ENCODE measurements at places on chromosomes 7 and 10.

DNA sequence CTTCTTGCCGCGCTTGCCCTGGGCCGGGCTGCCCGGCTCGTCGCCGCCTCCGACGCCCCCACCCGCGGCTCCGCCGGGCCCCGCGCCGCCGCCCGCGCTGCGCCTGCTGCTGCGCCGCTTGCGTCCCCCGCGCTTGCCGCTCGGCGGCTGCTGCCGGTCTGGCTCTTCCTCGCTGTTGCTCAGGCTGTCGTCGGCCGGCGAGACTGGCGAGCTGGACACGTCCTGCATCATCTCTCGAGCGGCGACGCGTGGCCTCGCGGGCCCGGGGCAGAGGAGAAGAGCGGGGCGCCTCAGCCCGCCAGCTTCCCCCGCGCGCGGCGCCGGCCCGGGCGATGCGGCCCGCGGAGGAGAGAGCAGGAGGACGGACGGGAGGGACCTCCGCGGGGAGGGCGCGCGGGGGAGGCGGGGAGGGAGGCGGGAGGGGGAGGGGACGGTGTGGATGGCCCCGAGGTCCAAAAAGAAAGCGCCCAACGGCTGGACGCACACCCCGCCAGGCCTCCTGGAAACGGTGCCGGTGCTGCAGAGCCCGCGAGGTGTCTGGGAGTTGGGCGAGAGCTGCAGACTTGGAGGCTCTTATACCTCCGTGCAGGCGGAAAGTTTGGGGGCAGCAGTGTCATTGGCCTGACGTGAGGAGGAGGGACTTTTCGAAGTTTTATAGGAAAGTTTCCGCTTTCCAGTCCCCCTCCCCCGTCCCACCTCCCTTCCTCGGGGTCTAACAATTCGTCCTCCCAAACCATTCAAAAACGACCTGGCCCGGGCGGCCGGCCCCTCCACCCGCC lies at the start of gene TWIST1:
Gene TWIST1 (minus strand): TSS at position 546 of the 779 bp plus-strand sequence. CDS start 315 bp downstream, at position 231.
- no peak for DNase-seq

DNA sequence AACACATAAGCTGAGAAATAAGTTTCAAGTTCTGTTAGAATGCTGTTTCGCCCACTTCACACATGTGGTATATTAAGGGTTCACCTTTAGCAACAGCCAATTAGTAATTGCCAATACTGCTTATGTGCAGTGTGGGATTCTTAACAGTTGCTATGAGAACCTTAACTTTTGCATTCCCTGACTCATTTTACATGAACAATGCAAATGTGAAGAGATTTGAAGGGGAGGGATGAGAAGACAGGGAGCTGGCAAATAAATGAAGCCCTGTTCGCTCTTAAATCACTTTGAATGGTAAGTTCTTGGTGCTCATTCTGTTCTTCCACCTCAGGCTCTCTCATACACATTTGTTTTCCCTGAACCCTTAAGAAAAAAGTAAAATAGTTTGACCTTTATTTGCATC lies 82.3 kb downstream of the LRRC4 start:
- no peak for DNase-seq

- DNase-seq: no peak
These were observed 55.7 kb upstream of the HABP2 start for GRCh38 chr10:113497198-113497597.

- DNase-seq: peak; percentile 34
These were observed 285.2 kb downstream of the DNAJB6 start for GRCh38 chr7:157622000-157622399.

- DNase-seq: no peak
These were observed 9.1 kb downstream of the TMEM270 start for GRCh38 chr7:73870041-73870492.

GRCh38 chr10:1153251-1153763 lies 97.1 kb downstream of the WDR37 start:
- DNase-seq: no peak

DNA sequence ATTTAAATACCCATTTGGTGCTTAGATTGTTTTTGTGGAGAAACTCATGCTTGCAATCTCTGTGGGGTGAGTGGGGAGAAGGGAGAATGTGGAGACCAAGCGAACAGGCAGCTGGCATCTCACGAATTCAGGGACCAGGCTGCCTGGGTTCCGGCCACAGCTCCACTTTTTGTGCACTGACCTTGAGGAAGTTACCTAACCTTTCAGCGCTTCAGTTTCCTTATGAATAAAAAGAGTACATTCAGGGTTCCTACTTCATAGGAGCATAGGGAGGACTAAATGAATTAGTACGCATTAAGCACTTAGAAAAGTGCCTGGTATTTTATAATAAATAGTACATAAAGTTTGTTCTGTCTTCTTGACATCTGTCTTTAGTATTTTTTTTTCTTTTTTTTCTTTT lies 72.5 kb downstream of the PRTFDC1 start:
- no peak for DNase-seq

GRCh38 chr10:131437556-131438475 lies 126.3 kb upstream of the TCERG1L start:
- no peak for DNase-seq

GRCh38 chr10:36126076-36126475 lies 484.0 kb upstream of the FZD8 start:
- no peak for DNase-seq

GRCh38 chr10:23291551-23292334 lies 52.9 kb downstream of the C10orf67 start:
- DNase-seq: no peak

GRCh38 chr7:3082831-3083230 lies 39.2 kb upstream of the CARD11 start:
- DNase-seq: no peak

DNA sequence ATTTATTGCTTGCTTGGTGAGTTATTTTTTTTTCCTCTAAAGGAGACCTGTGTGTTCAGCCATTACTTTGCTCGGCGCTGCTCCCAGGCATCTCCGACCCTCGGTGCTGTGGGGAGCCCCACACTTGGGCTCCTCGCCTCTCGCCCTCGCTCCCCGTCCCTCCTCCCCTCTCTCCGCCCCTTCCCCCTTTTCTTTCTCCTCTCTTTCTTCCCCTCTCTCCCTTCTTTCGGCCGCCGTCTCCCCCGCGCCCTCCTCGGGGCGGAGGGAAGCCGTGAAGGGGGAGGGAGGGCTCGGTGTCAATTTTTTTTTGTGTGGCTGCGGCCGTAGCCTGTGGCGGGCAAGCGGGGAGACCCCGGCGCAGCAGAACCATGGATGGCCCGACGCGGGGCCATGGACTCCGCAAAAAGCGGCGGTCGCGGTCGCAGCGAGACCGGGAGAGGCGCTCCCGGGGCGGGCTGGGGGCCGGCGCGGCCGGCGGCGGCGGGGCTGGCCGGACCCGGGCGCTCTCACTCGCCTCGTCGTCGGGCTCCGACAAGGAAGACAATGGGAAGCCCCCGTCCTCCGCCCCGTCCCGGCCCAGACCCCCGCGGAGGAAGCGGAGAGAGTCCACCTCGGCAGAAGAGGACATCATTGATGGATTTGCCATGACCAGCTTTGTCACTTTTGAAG lies 1.1 kb downstream of the AUTS2 start:
- no peak for DNase-seq

- no peak for DNase-seq
These were observed 26.9 kb upstream of the LAMB4 start for GRCh38 chr7:108156897-108157605.

DNA sequence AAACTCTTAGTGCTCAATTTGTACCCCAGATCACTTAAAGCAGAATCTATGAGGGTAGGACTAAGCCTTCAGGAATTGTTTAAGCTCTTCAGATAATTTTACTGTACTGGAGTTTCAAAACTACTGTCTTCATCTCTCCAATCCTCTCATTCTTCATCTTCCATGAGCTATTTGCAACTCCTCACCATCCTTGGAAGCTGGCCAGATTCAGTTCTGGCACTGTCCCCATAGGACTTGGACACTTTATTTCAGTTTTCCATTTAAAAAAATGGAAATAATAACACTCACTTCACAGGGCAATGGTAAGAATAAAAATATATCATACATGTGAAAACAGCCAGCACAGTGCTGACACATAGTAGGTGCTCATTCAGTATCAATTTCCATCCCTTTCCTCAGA lies 74.6 kb downstream of the PPP1R17 start:
- no peak for DNase-seq

DNA sequence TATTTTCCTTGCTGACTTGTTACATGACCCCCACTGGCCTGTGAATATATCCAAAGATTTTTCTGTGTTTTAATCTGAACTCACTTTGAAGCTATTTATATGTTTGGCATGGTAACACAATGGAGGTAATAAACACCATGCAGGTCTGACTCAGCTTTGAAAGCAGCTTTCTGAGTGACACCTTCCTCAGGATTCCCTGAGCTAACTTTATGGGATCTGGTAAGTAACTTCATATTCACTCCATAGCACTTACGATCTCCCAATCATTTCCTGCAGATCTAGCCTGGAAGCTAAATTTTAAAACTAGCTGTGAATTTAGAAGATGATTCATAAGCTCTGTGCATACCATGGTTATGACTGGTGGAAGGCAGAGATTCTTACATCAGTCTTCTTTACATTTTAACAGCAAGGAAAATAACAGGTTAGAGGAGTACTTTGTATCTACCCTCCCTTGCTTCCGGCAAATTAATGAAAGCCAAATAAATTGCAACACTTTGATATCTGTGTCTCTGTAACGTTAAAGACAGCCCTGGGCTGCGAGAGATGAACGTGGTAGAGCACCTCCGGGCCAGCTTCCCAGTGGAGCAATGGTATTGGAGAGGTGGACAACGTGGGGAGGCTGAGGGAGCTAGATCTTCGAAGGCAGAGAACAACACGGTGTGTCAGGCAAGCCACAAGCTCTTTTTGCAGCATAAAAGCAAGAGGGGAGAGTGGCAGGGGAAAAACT lies 170.2 kb upstream of the KLF14 start:
- DNase-seq: no peak

- DNase-seq: no peak
These were observed 160.6 kb downstream of the ST7 start for GRCh38 chr7:117113871-117114270.

DNA sequence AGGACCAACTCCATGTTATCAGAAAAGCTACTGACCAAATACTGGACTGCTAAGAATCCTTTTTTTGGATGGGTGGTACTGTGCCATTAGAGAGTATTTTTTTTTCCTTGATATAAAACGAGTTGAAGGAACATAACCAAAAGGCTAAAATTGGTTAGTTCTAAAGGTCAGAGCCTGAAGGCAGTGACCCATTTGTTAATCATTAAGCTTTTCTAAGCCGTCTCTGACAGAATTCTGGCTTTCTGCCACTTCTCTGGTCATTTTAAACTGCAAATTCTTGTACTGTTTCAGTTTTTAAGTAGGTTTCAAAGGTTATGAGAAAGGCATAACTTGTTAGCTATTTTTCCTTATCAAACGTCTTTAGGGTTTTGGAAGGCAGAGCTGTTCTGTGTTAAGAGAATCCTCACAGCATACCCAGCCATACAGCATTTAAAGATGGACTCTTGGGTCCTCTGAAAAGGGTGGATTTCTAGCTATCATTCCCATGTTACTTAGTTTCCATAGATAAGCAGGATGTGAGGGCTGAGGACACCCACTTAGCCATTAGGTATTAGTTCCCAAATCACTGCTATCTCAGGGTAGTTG lies 196.8 kb downstream of the RNLS start:
- DNase-seq: no peak
